Stimulated activated CD8-positive, alpha-beta memory T cell treated with anti-CD3 and anti-CD28 coated beads, Interleukin-7, amount 100 ng/mL, for 1 hour (primary cell): ENCODE measurements at places on chromosomes 7 and 10.

DNA sequence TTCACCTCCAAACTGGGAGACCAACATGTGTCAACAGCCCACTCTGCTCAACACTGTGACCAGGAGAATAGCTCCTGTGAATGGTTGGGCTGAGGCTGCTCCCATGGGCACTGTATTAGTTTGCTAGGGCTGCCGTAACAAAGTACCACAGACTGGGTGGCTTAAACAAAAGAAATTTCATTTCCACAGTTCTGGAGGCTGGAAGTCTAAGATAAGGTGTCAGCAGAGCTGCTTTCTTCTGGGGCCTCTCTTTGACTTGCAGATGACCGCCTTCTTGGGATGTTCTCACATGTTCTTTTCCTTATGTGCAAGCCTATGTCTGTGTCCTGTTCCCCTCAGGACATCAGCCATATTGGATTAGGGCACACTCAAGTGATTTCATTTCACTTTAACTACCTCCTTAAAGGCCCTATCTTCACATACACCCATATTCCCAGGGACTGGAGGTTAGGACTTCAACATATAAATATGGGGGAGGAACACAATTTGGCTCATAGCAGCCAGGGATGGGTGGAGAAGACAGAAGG is 90.3 kb downstream of the CPED1 start:
- no peak for DNase-seq

- DNase-seq = no peak
Measured at GRCh38 chr10:93813507-93814465, 56.0 kb downstream of the LGI1 start.

GRCh38 chr7:97512441-97513207 is 219.3 kb upstream of the TAC1 start:
- no peak for DNase-seq

- no peak for DNase-seq
Measured at GRCh38 chr10:130368761-130369560, 232.8 kb downstream of the GLRX3 start.

- DNase-seq = no peak
Measured at GRCh38 chr10:119290301-119291048, 83.1 kb downstream of the GRK5 start.
